CD4-positive, alpha-beta T cell treated with Interleukin-1 beta for 1 hour (primary cell): ENCODE measurements at places on chromosomes 12 and 14.

- no peak for DNase-seq
Measured at GRCh38 chr12:72197790-72198189, 74.4 kb upstream of the TRHDE start.

DNA sequence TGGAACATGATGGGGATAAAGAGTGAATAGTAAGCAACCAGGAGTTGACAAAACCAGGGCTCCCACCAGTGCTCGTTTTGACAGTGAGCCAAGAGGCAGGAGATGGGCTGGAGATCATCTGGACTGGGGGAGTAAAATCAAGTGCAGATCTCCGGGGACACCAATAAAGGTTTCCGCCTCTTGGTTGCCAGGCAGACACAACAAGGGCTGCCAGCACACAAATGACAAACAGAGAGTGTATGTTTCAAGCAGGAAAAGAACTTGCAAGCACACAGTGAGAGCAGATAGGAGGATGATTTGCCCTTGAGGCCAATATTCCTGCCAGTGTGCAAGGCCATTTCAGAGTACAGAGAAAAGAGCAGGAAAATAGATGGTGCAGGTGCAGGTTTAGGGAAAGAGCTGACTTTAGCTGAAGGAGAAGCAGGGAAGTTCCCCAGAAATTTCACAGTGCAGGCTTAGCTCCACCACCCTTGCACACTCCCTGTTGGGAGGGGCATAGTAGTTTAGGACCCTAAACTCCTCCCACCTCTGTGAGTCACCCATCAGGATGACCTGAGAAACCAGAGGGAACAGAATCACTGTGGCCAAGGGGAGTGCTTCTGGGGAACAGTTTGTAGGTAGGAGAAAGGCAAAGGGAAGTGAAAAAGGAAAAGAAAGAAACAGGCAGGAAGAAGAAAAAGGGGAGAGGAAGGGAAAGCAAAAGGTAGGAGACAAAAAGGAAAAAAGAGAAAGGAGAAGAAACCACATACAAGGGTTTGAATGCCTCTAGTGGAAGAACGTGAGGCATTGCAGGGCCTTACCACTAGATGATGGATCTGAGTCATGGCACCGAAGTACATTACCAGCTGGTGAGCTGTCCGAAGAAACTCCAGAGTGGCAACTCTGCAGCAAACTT is 404.4 kb downstream of the SLC6A15 start:
- no peak for DNase-seq

DNA sequence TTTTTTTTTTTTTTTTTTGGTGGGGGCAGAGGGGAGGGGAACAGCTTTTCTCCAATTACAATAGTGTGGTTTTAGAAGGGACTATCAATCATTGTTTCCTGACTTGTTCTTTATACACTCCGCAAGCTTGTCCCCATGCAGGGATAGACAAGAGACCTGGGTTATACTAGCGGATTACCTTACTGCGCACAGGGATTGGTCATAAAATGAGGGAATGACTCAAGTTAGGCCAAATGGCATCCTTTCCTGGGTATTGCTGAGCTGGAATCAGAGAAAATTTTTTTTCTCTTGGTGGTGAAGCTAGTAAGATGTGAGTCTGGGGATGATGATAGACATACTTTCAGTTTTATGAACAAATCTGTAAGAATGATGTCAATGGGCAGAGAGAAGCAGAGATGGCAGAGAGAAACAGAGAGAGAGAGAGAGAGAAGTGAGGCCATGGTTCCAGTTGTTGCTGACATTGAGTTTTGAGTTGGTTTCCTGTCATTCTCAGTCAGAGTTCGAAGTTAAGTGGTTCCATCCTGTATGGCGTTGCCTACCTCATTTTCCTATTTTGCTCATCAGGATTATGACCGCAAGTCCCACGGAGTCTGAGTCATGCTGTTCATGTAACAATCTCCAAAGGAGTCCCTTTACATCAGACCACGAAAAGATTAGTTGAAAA is 59.1 kb upstream of the OTOGL start:
- DNase-seq = no peak

DNA sequence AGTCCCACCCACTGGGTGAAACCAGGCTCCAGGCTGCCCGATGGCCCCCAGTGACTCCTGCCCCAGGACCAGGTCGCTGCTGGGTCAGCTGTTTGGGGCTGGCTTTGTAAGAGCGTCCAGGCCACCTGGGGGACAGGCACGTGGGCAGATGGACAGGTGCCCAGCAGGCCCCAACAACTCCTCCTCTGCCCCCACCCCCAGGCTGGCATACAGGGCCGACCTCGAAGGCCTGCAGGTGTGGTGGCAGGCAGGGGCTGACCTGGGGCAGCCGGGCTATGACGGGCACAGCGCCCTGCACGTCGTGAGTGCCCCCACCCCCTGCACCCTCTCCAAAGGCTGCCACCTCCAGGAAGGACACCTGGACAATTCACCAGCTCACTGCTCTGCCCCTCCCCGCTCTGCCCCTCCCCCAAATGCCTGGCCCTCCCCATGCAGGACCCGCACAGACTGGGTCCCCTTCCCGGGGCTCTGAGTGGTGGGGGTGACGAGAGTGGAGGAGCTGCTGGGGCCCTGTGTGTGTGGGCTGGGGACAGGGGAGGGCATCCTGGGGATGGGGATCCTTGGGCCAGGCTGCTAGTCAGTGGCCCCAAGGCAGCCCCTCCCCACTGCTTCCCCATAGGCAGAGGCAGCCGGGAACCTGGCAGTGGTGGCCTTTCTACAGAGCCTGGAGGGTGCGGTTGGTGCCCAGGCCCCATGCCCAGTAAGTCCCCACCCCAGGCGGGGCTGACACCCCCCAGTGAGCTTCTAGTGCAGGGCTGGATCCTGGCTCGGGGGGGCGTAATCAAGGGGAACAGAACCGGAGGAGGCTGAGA is 26.0 kb downstream of the ASPG start:
- DNase-seq = no peak

GRCh38 chr12:6294156-6295093 is 16.1 kb upstream of the PLEKHG6 start:
- no peak for DNase-seq
